WERI-Rb-1 (cell line): ENCODE measurements at places on chromosomes 1 and 21.

DNA sequence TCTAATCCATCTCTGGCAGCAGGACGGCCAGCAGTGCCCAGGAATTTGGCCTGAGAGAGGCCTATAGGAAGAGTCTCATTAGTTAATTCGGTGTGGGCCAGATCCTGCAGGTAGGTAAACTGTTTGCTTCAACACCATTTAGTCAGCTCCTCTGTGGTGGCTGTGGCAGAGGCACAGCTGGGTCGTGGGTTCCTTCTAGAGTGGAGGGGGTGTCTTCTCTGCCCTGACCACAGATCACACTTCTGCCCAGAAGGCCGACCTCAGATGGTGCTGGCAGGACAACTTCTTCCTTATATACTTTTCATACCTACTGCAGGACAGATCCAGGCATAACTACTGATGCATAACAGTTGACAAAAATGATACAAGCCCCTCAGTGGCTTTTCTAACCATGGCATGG is 281.4 kb downstream of the RPS6KC1 start:
- no peak for DNase-seq

DNA sequence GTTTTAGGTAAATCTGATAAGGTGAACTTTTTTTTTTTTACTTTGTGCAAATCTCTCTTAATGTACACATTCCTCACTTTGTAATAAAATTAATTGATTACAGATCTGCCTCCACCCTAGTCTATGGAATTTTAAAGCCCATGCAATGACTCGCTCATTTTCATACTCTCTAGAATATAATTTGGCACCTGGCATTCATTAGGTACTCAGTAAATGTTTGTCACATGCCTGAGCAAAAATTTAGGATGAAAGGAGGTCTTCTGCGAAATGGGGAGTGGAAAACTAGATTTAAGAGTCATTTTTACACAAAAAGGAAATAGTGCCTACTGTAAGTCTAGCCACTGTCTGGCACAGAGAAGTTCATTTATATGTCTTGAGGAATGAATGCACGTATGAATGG is 350.1 kb downstream of the DPYD start:
- no peak for DNase-seq

- no peak for DNase-seq
Observed at GRCh38 chr1:98316286-98316905, 345.1 kb upstream of the SNX7 start.

DNA sequence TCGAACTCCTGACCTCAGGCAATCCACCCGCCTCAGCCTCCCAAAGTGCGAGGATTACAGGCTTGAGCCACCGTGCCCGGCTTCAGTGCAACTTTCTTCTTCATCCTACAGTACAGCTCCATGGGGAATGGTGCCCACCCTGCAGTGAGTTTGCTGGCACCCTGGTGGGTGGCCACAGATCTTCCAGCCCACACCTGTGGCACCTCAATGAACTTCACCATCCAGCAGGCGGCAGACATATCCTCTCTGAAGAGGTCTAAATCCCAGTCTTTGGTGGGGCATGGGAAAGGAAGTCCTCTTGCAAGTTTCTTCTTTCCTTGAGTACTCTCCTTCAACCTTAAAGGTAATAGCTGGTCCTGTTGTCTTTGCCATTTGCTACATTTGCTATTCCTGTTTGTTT is 18.1 kb upstream of the ZBTB8A start:
- DNase-seq = no peak

DNA sequence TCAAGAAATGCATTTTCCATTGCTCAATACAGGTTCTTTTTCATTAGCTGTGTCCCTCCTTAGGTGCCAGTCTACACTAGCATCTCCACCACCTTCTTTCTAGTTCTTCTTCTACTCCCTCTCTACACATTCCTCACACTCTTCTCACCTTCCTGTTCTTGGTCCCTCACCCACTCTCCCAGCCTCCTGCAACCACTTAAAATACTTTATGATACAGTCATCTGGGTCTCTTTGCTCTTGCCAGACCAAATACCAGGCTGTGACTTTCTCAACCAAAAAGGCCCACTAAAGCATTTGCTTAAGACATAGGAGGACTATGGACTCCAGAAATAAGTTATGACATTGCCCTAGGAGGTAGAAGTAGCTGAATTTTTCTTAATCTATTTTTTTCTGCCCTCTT is 35.1 kb downstream of the PIGM start:
- DNase-seq = no peak
